Inflammatory macrophage treated with lipopolysaccharide for 4 hours (primary cell): ENCODE measurements at places on chromosomes 12 and 14.

GRCh38 chr12:26102953-26103352 lies 21.9 kb downstream of the BHLHE41 start:
- DNase-seq, result peak; percentile 83

- no peak for DNase-seq
Measured at GRCh38 chr12:77337362-77337761, 272.0 kb upstream of the E2F7 start.

GRCh38 chr14:79487632-79488031 lies 723.7 kb downstream of the DIO2 start:
- DNase-seq, result no peak

DNA sequence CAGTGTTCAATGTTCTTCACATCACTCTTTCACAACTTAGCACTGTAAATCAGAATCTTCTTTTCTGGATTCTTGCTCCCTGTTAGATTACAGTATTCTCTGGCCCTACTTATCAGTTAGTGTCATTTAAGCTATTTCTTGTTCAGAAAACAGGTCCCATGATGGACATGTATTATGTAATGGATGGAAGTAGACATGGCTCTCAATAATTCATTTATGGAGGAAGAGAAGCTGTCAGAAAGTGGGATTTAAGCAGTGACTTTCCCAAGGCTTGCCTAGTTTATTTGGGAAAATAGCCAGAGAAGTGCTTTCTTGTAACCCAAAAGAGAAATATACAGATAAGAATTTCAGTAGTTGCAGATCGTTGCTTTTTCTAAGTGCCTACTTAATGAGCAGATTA lies 1.6 kb downstream of the ERC1 start:
- DNase-seq, result no peak

DNA sequence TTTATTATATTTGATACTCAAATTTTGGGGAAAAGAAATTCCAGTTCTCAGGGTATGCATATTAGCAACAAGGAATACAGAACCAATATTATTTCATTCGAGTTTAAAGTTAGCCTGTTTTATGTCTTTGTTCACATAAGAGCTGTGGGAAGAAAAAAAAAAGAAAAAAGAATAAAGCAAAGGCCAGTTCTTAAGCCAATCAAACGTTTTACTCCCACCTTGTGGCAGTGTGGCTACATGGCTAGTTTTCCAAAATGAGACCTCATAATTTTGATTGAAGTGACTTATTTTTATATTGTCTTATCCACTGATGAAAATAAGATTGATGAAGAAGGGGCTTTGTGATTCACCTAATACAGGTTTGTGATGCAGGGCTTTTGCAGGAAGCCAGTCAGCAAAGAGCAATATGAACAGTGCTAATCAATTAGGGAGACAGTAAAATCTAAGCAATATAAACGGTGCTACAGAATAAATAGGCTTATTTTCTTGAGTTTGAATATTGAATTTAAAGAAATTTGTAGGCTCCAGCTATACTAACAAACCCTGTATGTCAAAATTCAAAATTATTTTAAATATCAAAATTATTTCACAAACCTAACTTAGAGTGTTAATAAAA lies 624.1 kb upstream of the FOXG1 start:
- no peak for DNase-seq

DNA sequence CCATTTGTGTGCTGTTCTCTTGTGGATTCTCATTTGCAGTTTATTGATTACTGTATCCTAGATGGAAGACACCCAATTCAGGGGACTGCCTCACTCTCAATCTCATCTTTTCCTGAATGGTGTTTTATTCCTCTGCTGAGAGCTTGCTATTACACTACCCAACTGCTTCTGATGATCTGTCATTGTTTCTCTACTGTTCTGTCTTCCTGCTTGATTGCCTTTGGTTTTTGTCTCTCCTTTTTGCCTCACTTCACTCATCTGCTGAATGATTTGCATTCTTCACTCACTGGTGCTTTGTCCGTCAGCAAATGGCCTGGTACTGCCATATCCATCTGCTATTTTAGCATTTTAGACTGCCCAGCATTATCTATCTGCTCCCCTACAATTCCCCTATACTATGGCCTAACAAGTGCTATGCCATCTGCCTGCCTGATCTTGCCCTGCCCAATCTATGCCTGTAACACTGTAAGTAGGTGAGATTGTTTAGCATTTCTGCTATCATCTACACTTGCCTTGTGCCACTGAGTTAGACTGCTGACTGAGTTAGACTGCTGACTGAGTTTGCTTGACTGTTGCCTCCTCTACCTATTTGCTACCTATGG lies 335.1 kb downstream of the GPHN start:
- no peak for DNase-seq

- DNase-seq, result no peak
Measured at GRCh38 chr14:22218728-22219127, 370.3 kb downstream of the DAD1 start.

GRCh38 chr12:79381248-79382208 lies 309.2 kb downstream of the PAWR start:
- no peak for DNase-seq

GRCh38 chr14:98840091-98840490 lies 431.9 kb downstream of the BCL11B start:
- DNase-seq, result no peak
